Right lobe of liver (tissue), 6 donors: ENCODE measurements at places on chromosomes 16 and 17.

DNA sequence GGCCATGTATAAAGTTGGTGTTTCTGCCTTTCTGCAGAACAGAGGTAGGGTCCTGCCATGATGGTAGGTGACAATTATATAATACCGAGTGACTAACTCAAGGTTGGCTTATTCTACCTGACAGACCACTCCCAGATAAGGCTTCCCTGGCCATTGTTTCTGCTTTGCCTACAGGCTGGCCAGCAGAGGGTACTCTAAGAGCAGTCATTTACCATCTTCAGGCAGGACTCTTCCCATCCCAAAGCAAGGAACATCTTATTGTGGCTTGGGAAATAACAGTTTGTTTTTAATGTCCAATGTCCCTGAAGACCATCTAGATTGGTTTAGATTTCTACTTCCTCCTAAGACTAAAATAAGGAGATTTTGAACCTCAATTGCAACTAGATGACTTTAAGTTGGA is 74.1 kb downstream of the SNX11 start:
- no peak for DNase-seq

- no peak for DNase-seq
Measured at GRCh38 chr17:65660947-65661346, 99.5 kb upstream of the AXIN2 start.

- no peak for DNase-seq
Measured at GRCh38 chr17:76326306-76326705, 18.2 kb upstream of the QRICH2 start.

- DNase-seq: no peak
Measured at GRCh38 chr16:82643136-82643535, 16.4 kb downstream of the CDH13 start.

- DNase-seq: peak; percentile 63
Measured at GRCh38 chr17:31488264-31488981, 96.9 kb downstream of the RAB11FIP4 start.

GRCh38 chr17:4513113-4514032 is 14.7 kb downstream of the SPNS2 start:
- no peak for DNase-seq

DNA sequence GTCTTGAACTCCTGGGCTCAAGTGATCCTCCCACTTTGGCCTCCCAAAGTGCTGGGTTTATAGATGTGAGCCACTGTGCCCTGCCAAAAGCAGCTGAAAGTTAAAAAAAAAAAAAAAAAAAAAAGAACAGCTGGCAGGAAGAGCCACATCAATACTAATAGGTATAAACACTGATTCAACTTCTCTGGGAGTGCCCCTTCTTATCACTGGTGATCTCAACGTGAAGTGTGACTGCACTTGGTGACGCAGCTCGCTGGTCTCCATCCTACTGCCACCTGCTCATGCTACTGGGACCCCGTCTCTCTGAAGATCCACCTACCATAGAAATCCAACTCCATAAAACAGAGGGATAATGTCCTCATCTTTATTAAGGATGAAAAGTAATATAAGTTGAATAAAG is 40.8 kb downstream of the RNF157 start:
- DNase-seq: no peak

- no peak for DNase-seq
Measured at GRCh38 chr17:64091571-64091970, 38.4 kb downstream of the ERN1 start.

DNA sequence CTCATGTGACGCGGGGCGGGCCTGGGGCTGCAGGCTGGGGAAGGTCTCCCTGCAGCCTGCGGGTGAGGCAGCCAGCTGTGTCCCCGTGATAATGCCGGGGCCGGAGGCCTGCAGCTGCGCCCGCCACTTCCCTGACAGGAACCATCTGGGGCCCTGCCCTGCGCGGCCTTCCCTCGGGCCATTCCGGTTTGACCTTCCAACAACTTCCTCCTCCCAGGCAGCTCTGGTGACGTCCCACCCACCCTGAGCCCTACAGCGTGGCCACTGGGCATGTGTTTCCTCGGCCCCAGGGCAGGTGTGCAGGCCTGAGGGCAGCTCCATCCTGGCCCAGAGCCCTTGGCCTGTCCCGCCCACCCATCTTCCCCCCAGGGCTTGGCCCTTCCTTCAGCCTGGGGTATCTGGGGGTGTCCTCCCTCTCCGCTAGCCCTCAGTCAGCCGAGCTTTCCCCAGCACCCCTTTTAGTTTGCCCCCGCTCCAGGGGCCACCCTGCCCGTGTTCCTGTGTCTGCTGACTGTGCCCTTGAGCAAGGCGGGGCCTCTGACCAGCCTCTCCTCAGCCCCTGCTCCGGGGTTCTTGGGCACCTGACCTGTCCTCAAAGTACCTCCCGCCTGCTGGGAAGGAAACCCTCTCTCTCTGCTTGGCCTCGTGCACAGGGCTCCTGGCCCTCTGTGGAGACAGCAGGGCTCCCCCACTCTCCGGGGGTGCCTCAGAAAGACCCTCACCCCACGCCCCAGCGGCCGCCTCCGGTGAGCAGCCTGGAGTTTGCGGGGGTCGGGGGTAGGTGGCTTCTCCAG is at the start of gene CBFA2T3:
Gene CBFA2T3 (minus strand): TSS at position 190 of the 794 bp plus-strand sequence. CDS start 400 bp downstream, outside the sequence.
- DNase-seq: peak; percentile 84

- no peak for DNase-seq
Measured at GRCh38 chr17:50129728-50130558, at the start of gene SAMD14. Gene SAMD14, minus strand, starts transcription at chr17:50130160. Its CDS starts 5,201 bp downstream, at chr17:50124959.

DNA sequence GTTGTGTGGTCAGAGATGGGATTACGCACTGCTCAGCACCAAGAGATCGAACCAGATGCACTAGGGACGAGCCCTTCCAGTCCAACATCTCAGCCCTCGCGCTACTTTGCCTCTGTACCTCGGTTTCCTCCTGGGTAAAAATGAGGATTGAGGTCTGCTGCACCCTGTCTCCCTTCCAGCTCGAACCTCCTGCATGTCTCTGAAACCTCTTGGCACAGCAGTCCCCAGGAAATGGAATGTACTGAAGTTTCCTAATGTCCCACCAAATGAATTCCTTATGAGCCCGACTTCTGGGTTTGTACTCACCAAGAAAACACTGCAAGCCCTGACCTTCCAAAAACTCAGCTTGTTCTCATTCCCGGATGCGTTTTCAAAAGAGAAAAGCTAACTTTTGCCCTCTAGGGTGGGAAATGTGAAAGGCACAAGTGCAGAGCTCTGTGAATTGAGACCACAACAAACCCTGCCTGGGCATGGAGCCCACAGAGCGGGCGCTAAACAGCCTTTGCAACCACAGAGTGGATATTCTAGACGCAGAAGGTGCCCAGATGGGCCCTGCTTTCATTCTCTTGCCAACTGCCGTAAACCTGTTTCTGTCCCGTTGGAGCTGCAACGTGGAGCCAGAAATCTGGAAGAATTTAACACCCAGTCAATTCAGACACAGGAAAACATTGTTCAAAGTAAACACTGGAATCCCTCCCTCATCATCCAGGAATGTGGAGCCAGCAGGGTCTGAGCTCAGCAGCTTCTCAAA is 10.3 kb downstream of the CDRT4 start:
- no peak for DNase-seq

- no peak for DNase-seq
Measured at GRCh38 chr16:81204798-81205680, 33.5 kb upstream of the BCO1 start.

DNA sequence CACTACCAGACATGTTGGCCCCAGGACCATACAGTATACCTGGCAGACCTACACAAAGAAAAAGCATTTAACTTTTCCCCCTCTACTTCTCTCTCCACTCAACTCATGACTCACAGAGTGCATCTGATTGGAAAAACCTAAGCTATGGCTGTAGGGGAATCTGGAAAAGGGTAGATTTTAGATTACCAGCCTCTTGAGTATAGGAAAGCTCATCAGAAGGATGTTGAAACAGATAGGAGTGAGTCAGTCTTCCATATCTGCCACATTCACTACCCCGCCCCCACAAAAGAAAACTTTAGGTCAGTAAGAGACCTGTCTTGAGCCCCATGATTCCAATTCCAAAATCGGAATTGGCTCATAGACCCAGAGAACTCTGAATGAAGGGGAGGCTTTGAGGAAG is 12.3 kb downstream of the KRT9 start:
- DNase-seq: no peak

DNA sequence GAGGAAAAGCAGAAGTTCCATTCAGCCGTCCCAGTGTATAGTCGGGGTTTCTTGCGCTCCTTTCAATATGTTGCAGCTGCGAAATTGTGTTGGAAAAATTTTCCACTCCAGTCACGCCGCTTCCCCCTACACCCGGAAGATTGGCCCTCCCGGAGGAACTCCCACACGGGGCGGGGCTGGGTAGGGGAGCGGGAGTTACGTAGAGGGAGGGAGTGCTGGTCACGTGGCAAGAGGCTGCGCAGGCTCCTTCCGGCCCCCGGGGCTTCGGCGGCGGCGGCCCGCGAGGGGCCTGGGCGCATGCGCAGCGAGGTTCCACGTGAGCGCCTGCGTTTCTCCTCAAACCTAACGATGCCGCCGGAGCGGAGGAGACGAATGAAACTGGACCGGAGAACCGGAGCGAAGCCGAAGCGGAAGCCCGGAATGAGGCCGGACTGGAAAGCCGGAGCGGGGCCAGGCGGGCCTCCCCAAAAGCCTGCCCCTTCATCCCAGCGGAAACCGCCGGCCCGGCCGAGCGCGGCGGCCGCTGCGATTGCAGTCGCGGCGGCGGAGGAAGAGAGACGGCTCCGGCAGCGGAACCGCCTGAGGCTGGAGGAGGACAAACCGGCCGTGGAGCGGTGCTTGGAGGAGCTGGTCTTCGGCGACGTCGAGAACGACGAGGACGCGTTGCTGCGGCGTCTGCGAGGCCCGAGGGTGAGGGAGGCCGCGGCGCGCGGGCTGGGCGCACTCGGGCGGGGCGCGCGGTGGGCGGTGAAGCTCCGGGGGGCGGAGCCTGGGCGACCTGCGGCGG is at the start of gene UTP18:
Gene UTP18 (plus strand): TSS at position 310 of the 787 bp plus-strand sequence. CDS start 39 bp downstream, at position 349.
- peak; percentile 99 for DNase-seq
